ENCODE measurements at places on chromosomes 3 and 15.

DNA sequence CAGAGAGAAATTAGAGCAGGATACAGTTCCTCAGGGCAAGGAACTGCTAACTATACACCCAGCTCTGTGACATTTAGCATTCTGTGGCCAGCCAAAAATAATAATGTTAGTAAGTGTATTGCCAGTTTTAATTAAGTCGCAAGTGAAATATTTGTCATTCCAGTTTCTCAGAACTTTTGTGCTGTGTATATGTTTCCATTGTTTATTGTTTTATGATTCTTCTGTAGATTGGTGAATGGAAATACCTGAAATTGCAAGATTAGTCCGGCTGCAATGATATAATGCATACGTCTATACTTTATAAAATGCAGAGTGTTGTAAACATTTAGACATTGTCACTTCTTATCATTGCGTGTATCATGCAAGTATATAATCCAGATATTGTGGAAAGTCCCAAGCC, 351.3 kb upstream of the GRM7 start:
- DNase-seq: no peak

GRCh38 chr3:117756563-117756962, 1047.0 kb downstream of the TUSC7 start:
- no peak for DNase-seq

DNA sequence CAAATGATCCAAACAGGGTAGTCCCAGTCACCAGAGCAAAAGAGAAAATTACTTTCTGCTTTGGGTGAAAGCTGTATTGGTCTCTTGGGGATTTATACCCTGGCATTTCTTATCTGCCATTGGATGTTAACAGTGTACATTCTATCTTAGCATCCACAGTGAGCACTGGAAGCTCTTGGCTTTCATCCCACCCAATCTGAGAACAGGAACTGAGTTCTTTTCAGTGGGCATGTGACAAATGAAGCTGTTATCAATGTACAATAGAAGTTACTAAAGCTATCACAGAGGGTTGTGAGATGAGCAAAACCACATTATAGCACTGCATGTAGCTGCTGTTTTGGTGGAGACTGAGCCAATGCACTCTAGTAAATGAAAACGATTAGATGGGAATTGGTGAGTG, 300.7 kb downstream of the TUSC7 start:
- no peak for DNase-seq

DNA sequence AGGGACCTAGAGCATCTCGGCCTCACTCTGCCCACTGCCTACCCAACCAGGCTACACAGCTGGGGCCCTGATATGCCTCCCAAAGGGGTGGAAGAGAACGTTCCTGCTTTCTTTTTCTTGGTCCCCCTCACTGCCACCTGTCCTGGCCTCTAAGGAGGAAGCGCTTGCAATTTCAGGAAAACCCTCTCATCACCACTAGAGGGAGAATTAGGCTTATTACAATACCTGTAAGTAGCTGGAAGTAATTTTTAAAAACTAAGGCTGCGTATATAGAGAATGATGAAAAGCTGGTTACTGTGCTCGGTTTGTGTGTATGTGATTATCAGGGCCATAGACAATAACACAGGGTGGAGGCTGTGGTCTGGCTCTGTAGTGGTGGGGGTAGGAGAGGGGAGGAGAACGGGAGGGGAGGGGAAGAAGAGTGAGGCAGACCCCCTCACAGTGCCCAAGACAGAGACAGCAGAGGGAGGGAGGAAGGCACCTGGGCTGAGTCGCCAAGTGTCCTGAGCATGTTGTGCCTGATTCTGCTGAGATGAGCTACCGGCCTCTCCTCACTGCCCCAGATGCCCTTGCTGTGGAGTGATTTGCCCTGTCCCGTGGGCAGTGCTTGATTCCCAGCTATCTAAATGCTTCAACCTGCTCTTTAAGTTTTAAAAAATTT, 3.3 kb downstream of the GABRG3 start:
- peak; percentile 59 for DNase-seq

DNA sequence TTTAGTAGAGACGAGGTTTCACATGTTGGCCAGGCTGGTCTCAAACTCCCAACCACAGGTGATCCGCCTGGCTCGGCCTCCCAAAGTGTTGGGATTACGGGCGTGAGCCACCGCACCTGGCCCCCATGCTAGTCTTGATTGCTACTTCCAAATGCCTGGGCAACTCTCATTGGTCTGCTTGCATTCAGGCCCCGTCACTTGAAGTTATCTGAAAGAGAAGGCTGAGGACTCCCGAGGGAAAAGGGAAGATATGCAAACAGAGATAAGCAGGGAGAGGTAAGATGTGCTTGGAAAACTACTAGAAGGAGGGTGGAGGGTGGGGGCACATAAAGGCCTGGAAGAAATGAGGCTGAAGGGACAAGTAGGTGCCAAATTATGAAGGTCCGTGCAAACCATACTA, 4.4 kb upstream of the LPP start:
- no peak for DNase-seq
